Fibroblast of skin of back (primary cell): ENCODE measurements at places on chromosomes 12 and 14.

DNA sequence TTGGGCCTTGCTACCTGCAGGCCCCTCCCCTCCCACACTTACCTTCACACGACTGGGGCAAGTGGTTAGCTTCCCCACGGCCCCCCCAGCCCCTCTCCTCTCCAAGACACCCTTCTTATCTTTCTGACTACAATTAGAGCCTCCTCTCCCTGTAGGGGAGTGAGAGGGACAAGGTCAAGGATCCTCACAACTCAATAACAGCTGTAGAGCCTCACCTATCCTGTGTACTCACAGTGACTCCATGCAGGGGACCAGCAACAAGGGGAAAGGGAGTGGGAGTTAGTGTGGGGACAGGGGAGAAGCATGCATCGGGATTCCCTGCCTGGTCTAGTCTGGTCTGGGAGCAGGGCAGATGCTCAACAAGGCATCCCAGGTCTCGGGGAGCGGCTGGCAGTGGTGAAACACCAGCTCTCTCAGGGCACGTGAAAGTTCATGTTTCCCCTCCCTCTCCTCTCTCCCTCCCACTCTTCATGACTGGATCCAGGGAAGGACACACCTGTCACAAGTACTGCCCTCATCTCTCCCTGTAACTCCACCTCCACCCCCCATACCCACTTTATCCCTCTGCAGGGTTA lies 45.3 kb downstream of the SMUG1 start:
- no peak for DNase-seq

GRCh38 chr12:38906482-38907200 lies 1.2 kb upstream of the CPNE8 start:
- peak; percentile 75 for DNase-seq

- DNase-seq: peak; percentile 77
These were observed 85.3 kb downstream of the SLC25A47 start for GRCh38 chr14:100408350-100409002.

DNA sequence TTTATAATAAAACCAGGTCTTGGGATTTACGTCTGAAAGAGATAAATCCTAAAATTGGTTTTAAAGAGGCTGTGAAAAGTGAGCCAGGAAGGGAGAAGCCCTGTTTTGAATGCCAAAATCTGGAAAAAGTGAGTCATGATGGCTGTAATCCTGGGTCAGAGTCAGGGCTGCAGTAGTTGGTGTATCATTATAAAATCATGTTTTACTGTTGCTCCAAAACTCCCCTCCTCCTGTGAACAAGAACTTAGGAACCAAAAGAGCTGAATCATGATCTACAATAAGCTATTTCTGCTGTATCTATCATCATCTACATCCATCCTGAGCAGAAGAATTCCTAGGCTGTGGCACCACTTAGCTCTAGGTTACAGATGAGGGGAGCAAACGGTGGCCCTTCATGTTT lies 79.3 kb downstream of the LMO3 start:
- DNase-seq: peak; percentile 25

DNA sequence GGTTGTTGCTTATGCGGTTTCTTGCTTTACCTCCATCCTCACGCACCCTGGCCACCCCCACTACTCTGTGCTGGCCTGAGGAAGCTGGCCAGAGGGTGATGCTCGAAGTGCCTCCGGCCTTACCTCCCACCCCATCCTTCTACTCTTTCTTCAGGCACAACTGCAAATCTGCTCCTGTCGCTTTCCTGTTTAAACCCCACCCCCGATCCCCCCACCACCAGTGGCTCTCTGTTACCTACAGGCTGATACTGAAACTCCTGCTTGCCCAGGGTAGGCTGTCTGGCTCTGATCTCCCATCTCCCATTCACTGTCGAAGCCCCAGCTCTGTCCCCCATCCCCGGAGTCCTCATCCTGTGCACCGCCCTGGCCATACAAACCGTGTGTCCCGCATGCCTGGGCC lies 111.5 kb downstream of the PRMT8 start:
- DNase-seq: no peak

- peak; percentile 54 for DNase-seq
These were observed 634.2 kb downstream of the SLC16A7 start for GRCh38 chr12:60230056-60230455.

GRCh38 chr12:7129287-7129871 lies 690 bp upstream of the RBP5 start:
- no peak for DNase-seq

- DNase-seq: no peak
These were observed 1.4 kb downstream of the FOXA1 start for GRCh38 chr14:37593511-37594237.

GRCh38 chr12:80226576-80226975 lies 127.2 kb downstream of the OTOGL start:
- peak; percentile 59 for DNase-seq

- no peak for DNase-seq
These were observed 207.4 kb upstream of the EEA1 start for GRCh38 chr12:93136253-93137055.

GRCh38 chr14:104353221-104353920 lies 215.0 kb downstream of the KIF26A start:
- DNase-seq: no peak

DNA sequence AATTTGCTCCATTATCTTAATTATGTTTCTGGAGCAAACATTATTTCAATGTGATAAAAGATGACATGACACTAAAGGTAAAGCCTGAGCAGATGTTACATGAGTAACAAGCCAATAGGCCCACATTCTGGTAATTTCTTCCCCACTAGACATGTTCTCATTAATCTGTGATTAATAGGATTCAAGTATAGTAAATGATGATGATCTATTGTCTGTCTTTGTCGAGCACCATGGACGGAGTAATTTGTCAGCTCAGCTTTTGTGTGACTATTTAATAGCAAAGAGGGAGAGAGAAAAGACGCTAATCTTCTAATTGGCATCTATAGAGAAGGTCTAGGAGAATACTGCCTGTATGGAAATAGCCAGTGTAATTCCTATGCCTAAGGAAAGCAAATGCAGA lies 62.2 kb upstream of the INSM2 start:
- DNase-seq: no peak

- DNase-seq: no peak
These were observed 193 bp downstream of the ACACB start for GRCh38 chr12:109116611-109116949.

DNA sequence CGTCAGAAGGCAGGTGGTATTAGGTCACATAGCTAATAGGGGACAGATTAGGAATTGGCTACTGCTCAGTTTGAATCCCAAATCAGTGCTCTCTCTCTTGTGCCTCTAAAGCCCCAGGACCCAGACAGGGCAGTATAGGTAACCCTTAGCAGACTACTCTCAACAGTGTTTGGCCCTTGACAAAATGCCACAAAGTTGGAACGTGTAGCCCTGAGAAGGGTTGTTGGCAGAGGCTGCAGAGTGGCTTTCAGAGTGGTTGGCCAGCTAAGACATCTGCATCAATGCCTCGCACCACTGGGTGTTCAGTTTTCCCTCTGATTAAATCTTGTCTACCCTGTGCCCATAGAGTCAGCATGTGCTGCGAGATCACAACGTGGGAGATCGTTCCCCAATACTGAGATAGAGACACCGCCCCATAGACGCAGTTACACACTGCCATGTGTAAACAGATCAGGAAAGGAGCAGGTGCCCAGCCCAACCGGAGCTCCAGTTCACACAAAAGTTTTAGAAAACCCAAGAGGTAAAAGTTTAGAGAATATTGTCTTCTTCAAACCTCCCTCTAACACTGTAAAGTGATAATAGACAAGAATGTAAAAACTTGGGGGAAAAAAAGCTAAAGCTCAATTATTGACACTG lies 48.3 kb downstream of the EML1 start:
- DNase-seq: no peak

DNA sequence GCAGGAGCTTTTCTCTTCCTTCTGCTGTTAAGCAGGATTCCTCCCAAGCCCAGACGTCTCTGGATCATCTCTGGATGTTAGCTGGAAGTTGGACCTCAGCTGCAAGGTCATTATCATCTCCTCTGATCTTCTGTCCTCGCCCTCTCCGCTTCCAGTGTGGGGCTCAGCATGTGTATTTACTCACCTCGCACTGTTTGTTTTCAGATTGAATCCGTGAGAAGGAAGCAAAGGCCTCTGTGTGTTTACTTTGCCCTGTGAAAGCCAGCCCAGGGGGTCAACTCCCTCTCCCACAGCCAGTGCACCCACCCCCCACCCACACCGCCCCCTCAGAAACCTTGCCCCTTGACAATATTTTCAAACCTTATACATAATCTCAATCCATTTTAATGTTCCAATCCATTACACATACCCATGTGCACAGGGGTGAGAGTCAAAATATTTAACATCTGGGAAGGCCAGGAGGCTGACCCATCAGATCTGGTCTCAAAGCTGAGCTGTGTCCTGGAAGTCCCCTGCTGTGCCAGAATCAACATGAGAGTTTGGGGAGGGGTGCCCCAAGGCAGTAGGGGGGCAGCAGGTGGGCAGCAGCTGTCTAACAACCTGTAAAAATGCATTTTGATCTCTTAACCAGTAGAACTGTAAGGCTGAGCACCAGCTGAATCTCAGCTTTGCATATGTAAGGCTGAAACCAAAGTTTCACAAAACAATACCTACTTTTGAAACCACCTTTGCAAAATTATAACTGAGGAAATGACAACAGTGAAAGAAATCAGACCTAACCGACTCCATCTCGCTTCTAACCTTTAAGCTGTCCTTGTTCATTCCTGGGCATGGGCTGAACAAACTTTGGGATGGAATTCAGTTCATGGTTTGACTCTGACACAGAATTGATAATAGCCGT lies 157.9 kb downstream of the ZNF664 start:
- DNase-seq: no peak

GRCh38 chr12:126418400-126418799 lies 1353.2 kb downstream of the AACS start:
- DNase-seq: no peak

DNA sequence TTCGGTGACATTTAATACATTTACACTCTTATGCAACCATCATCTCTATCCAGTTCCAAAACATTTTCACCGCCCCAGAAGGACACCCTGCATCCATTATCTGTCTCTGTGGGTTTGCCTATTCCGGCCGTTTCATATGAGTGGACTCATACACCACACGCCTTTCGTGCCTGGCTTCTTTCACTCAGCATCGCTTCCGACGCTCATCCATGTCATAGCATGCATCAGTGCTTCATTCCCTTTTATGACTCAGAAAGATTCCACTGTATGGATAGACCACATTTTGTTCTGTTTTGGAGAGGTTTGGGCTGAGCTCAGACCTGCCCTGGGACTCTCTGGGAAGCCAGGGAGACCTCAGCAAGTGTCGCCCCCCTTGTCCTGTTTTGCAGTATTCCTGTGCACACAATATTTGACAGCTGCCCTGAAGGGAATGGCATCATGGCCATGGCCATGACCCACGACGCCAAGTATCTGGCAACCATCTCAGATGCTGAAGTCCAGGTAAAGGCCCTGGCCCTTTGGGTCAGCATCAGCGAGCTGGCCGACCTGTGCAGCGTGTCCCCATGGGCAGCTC lies 23.8 kb downstream of the CFAP251 start:
- DNase-seq: peak; percentile 43

- DNase-seq: peak; percentile 38
These were observed 1064.1 kb upstream of the FLRT2 start for GRCh38 chr14:84465880-84466279.

DNA sequence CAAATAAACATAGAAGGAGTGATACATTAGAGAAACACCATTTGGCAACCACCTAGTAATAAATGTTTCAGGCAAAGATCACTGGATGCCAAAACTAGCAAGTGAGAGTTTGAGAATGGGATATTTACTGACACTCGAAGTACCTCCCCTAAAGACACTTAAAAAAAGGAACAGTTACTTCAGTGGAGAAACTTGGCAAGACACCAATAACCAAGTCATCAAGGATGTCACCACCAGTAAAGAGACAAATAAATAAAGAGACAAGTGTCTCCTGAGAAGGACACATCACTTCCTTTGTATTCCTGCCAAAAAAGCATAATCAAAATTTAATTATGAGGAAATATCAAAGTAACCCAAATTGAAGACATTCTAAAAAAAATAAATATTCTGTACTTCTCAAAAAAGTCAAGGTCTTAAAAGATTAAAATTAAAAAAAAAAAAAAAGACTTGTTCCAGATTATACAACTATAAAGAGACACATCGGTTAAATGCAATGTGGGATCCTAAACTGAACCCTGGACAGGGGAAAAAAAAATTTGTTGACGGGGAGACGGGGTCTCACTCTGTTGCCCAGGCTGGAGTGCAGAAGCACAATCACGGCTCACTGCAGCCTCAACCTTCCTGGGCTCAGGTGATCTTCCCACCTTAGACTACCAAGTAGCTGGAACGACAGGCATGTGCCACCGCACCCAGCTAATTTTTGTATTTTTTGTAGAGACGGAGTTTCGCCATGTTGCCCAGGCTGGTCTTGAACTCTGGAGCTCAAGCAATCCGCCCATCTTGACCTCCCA lies 26.4 kb downstream of the TM7SF3 start:
- DNase-seq: peak; percentile 31

GRCh38 chr12:1676043-1676442 lies 14.8 kb upstream of the ADIPOR2 start:
- DNase-seq: no peak

DNA sequence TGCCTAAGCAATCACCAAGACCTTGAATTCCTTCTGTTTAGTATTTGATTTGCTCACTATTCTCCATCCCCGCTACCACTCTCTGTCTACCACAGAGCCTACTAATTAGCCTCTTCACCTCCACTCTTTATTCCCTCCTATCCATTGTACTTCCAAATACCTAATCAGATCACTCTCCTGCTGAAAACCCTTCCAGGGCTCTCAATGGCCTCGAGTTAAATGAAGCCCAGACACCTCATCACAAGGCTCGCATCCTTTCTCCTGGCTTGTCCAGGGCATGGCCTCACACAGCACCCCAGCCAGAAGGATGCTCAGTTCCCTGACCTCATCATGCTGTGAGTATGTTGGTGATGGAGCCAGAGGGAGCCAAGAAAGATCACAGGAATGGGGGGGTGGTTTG lies 71.4 kb upstream of the PRMT8 start:
- no peak for DNase-seq

DNA sequence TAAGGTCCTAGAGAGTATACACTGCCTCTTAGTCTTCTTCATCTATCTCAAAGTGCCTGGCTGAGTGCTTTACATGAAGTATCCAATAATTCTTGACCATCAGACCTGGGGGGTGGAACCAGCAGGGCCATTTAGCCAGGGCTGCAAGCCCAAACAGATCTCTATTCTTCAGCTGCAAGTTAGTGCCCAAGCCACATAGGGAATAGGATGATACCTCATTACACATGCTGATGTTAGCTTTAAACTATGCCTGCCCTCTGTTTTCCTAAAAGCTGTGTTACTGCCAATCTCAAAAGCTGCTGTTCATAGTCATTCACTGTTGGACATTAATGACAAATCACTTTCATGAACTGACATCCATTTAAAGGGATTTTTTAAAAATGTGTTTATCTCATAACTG lies 16.7 kb upstream of the IFNG start:
- DNase-seq: no peak

GRCh38 chr12:128339631-128340030 lies 72.7 kb downstream of the TMEM132C start:
- no peak for DNase-seq
